PC-9 (cell line): ENCODE measurements at places on chromosomes 5 and 9. TPM values are rescaled to one million over a fixed set of nuclear protein-coding genes. Genes with fewer than 3 reads are reported as not detected.

Gene ITGA2
- 24.7 and 35.8 TPM in 2 replicates for total RNA-seq

GRCh38 chr5:17309462-17309861 is 92.0 kb downstream of the BASP1 start:
- H3K27me3 ChIP-seq = no peaks in the 10 kb centered on the region
- H3K27ac ChIP-seq = no peak overlapping the region
- no peak overlapping the region for H3K4me3 ChIP-seq
- H3K4me1 ChIP-seq = peaks cover 21% of the 10 kb centered on the region
- H3K36me3 ChIP-seq = no peaks in the 10 kb centered on the region

DNA sequence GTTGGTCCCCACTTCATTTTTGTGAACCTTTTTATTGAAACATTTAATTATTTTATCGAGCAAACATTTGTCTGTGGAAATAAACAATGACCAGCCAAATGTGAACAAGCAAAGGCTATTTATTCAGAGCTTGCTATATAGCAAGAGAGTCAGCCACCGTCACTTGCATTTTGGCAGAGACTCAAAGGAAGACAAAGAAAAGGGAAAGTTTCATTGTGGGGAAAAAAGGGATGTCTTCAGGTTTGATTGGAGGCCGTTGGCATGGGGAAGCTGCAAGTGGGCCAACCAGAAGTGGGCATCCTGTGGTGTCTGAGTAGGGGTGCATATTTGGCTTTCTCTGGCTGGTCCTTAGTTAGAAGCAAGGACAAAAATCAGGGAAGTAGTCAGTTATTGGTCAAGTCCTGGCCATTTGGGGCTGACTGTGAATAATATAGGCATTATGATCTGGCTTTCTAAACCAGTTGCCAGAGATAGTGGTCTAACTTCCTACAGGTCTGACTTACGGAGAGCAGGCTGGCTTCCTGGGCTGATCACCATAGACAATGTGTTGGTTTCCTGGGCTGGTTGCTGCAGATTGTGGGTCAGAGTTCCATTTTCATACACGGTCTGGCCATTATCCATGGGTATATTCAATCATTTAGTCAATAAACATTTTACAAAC is 16.6 kb downstream of the ENC1 start:
- H3K36me3 ChIP-seq = peaks cover 18% of the 10 kb centered on the region
- H3K27ac ChIP-seq = peak overlapping the region; percentile 94
- no peaks in the 10 kb centered on the region for H3K27me3 ChIP-seq

- H3K36me3 ChIP-seq = peaks cover 27% of the 10 kb centered on the region
- no peak for DNase-seq
- no peak overlapping the region for H3K27ac ChIP-seq
- no peaks in the 10 kb centered on the region for H3K27me3 ChIP-seq
Measured at GRCh38 chr5:14410394-14411201, 171.0 kb upstream of the OTULINL start.

DNA sequence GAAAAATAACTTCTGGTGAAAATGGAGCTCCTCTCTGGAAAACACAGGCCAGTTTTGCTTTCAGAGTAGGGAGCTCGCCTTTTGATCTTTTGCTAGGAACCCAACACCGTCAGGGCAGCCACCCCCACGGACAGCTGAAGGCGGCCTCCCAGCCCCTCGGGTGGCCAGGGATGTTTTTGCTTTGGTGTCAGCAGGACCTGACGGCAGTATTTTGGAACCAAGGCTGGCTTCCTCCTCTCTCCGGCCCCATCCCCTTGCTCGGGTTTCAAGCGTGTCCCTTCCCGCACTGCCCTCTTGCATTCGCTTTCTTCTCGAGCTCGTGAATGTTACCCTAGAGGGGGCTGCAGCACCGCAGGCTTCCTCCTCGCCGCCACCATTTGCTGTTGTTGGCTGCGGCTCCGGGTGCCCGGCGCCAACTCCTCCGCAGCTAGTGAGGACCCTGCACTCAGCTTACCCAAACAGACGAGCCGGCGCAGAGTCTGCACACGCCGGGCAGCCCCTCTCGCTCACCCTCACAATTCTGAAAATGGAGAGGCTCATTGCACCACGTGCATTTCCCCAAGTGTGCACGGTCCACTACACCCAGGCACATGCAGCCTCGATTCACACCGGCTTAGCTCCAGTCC is 35.5 kb upstream of the ADAMTSL1 start:
- H3K4me3 ChIP-seq = peak overlapping the region; percentile 47; the same call in 1 of the 2 replicates
- H3K4me1 ChIP-seq = no peaks in the 10 kb centered on the region
- DNase-seq = no peak
- H3K27me3 ChIP-seq = no peaks in the 10 kb centered on the region

DNA sequence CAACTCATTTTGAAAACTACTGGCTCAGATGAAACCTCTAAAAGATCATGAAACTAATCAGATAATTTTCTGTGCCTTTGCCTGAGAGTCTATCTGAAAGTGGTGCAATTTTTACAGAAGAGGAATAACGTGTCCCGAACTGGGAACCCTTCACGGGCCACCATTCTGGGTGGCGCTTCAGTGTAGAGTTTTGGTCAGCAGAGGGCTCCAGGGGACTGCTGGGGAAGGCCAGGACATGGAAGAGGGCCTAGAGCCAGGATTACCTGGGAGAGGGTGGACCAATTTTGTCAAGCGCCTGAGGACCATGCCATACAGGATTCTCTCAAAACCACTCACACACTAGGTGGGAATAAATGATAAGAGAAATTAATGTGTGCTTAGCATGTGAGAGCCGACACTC is 49.7 kb upstream of the PLEKHG4B start:
- peaks cover 4% of the 10 kb centered on the region; the same call in 1 of the 2 replicates for H3K4me1 ChIP-seq
- no peak overlapping the region for H3K4me3 ChIP-seq
- H3K27me3 ChIP-seq = peaks cover 79% of the 10 kb centered on the region
- no peak for DNase-seq
- H3K36me3 ChIP-seq = no peaks in the 10 kb centered on the region

DNA sequence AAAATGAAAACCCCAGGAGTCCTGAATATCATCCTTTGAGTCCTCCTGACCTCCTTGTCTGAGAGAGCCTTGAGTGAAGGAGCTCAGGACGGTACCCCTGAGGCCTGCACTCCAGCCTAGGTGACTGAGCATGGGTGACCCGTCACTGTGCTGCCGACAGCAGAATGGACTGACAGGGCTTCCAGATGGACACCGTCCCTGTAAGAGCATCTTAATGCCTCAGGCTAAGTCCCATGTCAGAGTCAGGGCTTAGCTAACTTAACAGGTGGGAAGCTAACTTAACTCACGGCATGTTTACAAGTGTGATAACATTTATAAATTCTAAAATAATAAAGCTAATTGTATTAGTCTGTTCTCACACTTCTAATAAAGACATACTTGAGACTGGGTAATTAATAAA is 68.3 kb downstream of the IL6ST start:
- no peak for DNase-seq
- H3K36me3 ChIP-seq = no peaks in the 10 kb centered on the region
- no peaks in the 10 kb centered on the region for H3K4me1 ChIP-seq
- H3K4me3 ChIP-seq = no peak overlapping the region
- H3K27me3 ChIP-seq = no peaks in the 10 kb centered on the region
- H3K27ac ChIP-seq = no peak overlapping the region

GRCh38 chr9:105887679-105888078 is 193.3 kb downstream of the TMEM38B start:
- H3K4me3 ChIP-seq = no peak overlapping the region
- H3K36me3 ChIP-seq = no peaks in the 10 kb centered on the region
- no peaks in the 10 kb centered on the region for H3K27me3 ChIP-seq
- DNase-seq = no peak

GRCh38 chr9:15738011-15738410 is 185.2 kb downstream of the CCDC171 start:
- H3K27ac ChIP-seq = no peak overlapping the region
- no peaks in the 10 kb centered on the region for H3K27me3 ChIP-seq
- peaks cover 23% of the 10 kb centered on the region for H3K4me1 ChIP-seq
- H3K4me3 ChIP-seq = no peak overlapping the region
- no peak for DNase-seq

DNA sequence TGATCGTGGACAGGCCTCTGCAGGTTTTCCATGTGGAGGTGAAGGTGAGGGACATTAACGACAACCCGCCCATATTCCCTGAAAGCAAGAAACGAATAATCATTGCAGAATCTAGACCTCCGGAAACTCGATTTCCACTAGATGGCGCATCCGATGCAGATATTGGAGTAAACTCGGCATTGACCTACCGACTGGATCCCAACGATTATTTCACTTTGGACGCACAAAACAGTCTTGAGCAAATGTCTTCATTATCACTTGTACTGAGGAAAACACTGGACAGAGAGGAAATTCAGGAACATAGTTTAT is 621 bp downstream of the PCDHA13 start:
- DNase-seq = no peak
- H3K27ac ChIP-seq = no peak overlapping the region
- no peaks in the 10 kb centered on the region for H3K36me3 ChIP-seq
- H3K27me3 ChIP-seq = 0 out of 2 replicates have a peak, but pooled peaks cover under 1% of the 10 kb centered on the region
- H3K4me1 ChIP-seq = no peaks in the 10 kb centered on the region

DNA sequence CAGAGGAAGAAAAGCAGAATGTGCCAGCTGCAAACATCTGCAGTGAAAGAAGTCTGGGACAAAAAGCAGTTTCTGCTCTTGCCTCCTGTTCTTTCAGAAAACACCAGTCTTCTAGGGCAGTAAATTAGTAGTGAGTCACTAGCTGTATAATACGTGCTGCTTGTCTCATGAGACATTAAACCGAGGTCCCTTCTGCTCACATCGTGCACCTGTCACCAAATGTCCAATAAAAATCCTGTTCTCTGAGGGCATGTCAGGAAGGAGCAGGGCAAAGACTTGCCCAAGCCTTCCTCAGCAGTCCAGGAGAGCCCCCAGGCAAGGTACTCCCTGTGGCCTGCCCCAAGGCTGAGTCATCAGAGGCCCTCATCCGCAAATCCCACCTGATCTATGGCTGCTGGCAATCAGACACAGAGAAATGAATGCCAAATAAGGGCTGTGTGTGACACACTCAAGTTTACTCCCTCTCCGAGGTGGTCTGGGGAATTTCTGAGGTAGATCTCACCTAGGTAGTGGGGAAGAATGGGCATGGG is 255.3 kb upstream of the SMARCA2 start:
- peak; percentile 33 for DNase-seq
- H3K27ac ChIP-seq = no peak overlapping the region
- no peak overlapping the region for H3K4me3 ChIP-seq
- no peaks in the 10 kb centered on the region for H3K36me3 ChIP-seq
